ENCODE measurements at places on chromosomes 7 and 10. TPM values are rescaled to one million over a fixed set of nuclear protein-coding genes. Genes with fewer than 3 reads are reported as not detected.
A peak's percentile ranks its signal among the peaks of the same experiment; 100 is the strongest.

DNA sequence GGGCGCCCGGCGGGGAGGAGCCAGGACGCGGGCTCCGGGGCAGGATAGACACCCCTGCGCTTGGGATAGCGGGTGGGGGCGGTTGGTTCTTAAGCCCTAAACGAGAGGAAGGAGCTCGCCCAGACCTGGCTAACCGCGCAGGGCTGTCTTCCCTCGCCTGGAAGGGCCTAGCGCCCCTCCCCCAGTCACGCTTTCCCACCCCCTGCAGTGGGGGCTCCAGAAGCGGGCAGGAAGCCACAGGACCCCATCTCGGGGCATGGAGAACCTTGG lies 6.5 kb downstream of the SHH start:
- no peak for DNase-seq

- DNase-seq, result no peak
Observed at GRCh38 chr10:75723319-75723980, 292.0 kb downstream of the LRMDA start.

GRCh38 chr10:93938140-93938539 lies 44.4 kb downstream of the SLC35G1 start:
- DNase-seq, result no peak

DNA sequence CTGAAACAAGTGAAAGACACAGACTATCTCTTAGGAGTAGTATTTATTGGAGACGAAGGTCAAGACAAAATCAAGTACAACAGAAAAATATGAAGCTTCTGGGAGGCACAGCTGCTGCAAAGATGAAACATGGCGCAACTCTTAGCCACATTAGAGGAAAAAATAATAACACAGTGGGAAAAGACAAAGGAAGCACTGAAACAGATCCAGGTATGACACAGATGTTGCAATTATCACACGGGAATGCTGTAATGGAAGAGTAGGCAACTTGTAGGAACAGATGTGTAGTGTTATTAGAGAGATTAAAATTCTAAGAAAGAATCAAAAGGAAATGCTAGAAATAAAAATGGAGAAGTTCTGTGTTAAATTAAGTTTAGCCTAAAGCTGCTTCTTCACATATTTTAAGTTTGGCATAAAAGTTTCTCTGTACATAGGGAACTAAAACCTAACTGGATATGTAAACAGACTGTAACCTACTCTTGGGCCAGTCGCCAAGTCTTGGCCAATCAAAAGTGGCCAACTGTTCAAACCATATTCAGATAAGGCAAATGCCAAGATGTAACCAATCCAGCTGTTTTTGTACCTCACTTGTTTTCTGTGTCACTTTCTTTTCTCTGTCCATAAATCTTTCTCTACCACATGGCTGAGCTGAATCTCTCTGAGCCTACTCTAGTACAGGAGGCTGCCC lies 1132.0 kb upstream of the LRRTM3 start:
- DNase-seq, result no peak

GRCh38 chr10:3848775-3849635 lies 64.0 kb upstream of the KLF6 start:
- DNase-seq, result no peak

- DNase-seq, result no peak
Observed at GRCh38 chr7:108246227-108246837, 116.2 kb upstream of the LAMB4 start.

- DNase-seq, result no peak
Observed at GRCh38 chr7:118006979-118007378, 133.7 kb upstream of the CTTNBP2 start.

DNA sequence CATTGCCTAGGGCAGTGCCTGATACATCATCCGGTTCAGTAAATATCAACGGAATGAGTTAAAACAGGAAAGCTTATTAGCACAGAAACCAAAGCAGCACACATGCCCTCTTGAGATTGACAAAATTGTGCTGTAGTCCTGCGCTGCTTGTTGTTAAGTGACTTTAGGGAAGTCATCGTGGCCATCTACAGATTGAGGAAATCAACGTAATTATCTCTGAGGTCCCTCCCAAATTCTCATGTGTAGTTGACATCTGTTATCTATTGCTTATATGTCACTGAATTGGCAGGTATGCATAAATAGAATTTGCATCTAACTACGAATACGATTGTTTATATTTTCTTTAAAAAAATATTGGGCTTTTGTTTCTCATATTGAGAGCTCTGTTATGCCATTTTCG lies 3.5 kb upstream of the GNB2 start:
- DNase-seq, result no peak

DNA sequence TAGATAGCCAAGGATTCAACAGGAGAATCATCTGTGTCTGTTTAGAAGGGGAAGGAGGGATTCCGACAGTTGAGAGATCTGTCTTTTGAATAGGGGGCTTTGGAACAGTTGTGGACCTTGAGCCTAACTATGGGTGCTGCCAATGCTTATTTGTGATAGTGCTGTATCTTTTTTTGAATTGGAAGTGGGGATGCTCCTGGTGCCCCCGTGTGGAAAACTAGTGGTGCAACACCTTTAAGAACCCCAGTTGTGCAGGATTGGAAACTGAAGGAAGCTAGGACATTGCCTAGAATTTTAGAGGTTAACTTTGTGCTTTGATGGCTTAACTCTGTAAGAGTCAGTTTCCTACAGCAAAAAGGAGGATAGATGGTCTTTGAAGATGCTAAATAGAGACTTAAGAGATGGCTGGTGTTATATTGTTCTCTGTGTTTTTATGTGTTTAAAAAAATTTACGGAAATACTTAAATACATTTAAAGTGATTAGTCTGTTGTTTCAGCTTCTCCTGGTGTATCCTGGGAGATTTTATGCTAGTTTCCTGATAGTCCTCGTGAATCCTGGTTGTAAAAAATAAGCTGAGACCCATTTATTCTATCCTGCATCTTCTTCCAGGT lies 69.3 kb downstream of the AP3M1 start:
- peak; percentile 42 for DNase-seq

FXYD4 gene
- not detected for total RNA-seq

EGFR gene
- 7.0 TPM for total RNA-seq

ITGB1 gene
- 816 TPM for total RNA-seq

PRKCQ gene
- total RNA-seq, result 0.19 TPM

TRUB1 gene
- 10.0 TPM for total RNA-seq

ASNS gene
- total RNA-seq, result 6.1 TPM

Measured in heart left ventricle (tissue), 16 donors.